ENCODE measurements at places on chromosomes 13 and 19. TPM values are rescaled to one million over a fixed set of nuclear protein-coding genes. Genes with fewer than 3 reads are reported as not detected.

Gene KANK3
- polyA plus RNA-seq = 15.0 TPM

Gene GRK1
- not detected for polyA plus RNA-seq

Gene DKKL1
- 0.95 TPM for polyA plus RNA-seq

Gene CNMD
- not detected for polyA plus RNA-seq

Gene DAND5
- polyA plus RNA-seq = not detected

Gene CD33
- polyA plus RNA-seq = 2.6 TPM

Gene GARIN5A
- polyA plus RNA-seq = 9.0 TPM

Gene OSCAR
- 0.77 TPM for polyA plus RNA-seq

Gene PSG3
- polyA plus RNA-seq = not detected

Gene CYP2A7
- polyA plus RNA-seq = not detected

Gene EFNA2
- not detected for polyA plus RNA-seq

Gene RPL13A
- polyA plus RNA-seq = 3,309 TPM

Gene LMTK3
- polyA plus RNA-seq = 4.2 TPM

Gene IGFL3
- polyA plus RNA-seq = not detected

Gene PDX1
- not detected for polyA plus RNA-seq

Gene ZNF729
- not detected for polyA plus RNA-seq

Gene ERCC2
- polyA plus RNA-seq = 16.7 TPM

Gene CALR3
- not detected for polyA plus RNA-seq

Gene GPR42
- polyA plus RNA-seq = not detected

Gene B3GNT3
- 2.0 TPM for polyA plus RNA-seq

Gene CD22
- polyA plus RNA-seq = 0.82 TPM

Gene LILRB3
- 1.4 TPM for polyA plus RNA-seq

Gene FCHO1
- 0.52 TPM for polyA plus RNA-seq

Gene CACNG7
- polyA plus RNA-seq = not detected

Gene TMEM86B
- 4.6 TPM for polyA plus RNA-seq

Gene FGF22
- 0.71 TPM for polyA plus RNA-seq

Gene CABP5
- not detected for polyA plus RNA-seq

Gene ZNF208
- 2.0 TPM for polyA plus RNA-seq

Gene CGB3
- not detected for polyA plus RNA-seq

Gene OR10H1
- not detected for polyA plus RNA-seq

Gene CLIP3
- 12.3 TPM for polyA plus RNA-seq

Gene TGFBR3L
- polyA plus RNA-seq = 1.5 TPM

Gene PSG1
- not detected for polyA plus RNA-seq

Gene PRKACA
- 51.4 TPM for polyA plus RNA-seq

Gene UBE2L5
- not detected for polyA plus RNA-seq

Gene ETV2
- polyA plus RNA-seq = 3.3 TPM

Gene SMIM44
- not detected for polyA plus RNA-seq

Gene USHBP1
- polyA plus RNA-seq = 7.2 TPM

Gene S1PR2
- polyA plus RNA-seq = 1.5 TPM

Gene ZNF880
- polyA plus RNA-seq = 10.9 TPM

Gene ZFP14
- 4.3 TPM for polyA plus RNA-seq

Gene B3GLCT
- 5.9 TPM for polyA plus RNA-seq

Gene ZNF792
- 2.0 TPM for polyA plus RNA-seq

Gene KCNC3
- polyA plus RNA-seq = 9.1 TPM
